ENCODE measurements at places on chromosomes 7 and 10.
A peak's percentile ranks its signal among the peaks of the same experiment; 100 is the strongest.

- no peak for DNase-seq
Measured at GRCh38 chr10:96325719-96326373, 21.6 kb downstream of the DNTT start.

GRCh38 chr10:112955582-112956421 lies 5.8 kb downstream of the TCF7L2 start:
- peak; percentile 21 for DNase-seq

DNA sequence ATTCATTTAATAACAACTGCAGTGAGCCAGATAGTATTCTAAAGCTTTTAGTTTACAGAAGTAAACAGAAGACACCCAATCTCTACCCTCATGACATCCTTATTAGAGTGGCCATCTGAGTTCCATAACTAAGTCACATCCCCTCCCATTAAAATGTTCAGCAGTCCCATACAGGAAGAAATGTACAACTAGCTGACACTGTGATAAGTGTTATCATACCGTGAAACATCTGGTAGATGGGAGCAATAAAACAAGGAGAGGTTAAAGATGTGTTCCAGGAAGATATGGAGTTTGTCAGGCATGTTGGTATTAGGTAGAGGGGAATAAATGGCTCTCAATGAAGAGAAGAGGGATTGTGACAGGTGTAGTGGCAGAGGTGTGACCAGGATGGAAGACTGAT lies 60.5 kb upstream of the CAV2 start:
- no peak for DNase-seq

DNA sequence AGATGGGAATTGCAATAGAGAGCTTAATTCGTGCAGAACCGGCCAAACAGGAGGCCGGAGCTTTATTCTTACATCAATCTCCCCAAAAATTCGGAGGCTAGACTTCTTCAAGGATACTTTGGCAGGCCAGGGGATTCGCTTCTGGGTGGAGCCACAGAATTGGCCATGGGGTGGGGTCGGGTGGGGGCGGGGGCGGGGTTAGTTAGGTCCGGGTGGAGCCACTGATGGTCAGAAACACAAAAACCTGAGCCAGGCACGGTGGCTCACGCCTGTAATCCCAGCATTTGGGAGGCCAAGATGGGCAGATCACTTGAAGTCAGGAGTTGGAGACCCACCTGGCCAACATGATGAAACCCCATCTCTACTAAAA lies 87.5 kb downstream of the SEPTIN14 start:
- no peak for DNase-seq

DNA sequence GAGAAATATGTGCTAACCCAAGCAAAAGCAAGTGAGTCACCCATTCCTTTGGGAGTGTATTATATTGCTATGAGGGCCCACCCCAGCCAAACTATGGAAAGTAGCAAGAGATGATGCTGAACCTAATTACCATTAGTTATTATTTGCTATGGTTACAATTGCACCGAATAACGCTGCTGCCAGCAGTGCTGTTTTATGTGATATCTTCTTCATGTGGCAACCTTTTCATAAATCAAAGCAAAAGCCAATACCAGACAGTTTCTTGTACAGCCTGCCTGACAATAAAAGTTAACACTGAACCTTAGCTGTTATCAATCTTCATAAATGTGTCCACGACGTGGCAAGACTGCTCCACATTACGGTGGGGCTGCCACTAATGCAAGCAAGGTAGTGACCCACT lies 241.7 kb upstream of the PLXNA4 start:
- peak; percentile 30 for DNase-seq

GRCh38 chr7:154910125-154910524 lies 92.8 kb downstream of the PAXIP1 start:
- DNase-seq: no peak

DNA sequence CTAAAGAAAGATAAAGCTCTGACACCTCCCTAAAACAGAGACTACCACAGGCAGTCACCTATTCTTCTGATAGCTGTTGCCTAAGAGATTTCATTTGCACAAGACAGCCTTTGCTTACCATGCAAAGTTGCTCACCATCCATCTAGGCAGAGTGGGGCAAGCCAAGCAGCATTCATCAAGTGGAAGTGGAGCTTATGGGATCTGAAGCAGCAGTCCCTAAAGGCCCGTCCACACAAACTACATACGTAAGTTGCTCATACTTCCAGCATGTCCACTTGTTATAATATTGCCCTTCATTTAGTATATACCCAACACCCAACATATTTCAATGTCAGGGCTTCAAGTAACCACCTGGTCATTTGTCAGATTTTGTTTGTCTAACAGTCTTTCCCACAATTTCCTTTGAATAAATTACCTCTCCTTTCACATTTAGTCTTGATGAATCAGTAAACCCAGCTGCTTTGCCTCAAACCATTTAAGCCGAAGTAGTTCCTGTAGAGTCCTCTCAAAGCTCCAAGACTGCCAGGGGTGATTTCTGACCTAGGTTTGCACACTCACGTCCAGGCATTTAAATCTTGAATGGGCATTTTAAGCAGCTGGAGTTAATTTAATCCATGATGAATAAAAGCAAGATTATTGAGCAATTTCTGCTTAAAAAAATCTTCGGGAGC lies 67.9 kb downstream of the ATAD1 start:
- peak; percentile 60 for DNase-seq

- no peak for DNase-seq
Measured at GRCh38 chr10:17622061-17622460, 4.9 kb upstream of the HACD1 start.

GRCh38 chr10:17665747-17666146 lies 21.8 kb downstream of the STAM start:
- peak; percentile 57 for DNase-seq

DNA sequence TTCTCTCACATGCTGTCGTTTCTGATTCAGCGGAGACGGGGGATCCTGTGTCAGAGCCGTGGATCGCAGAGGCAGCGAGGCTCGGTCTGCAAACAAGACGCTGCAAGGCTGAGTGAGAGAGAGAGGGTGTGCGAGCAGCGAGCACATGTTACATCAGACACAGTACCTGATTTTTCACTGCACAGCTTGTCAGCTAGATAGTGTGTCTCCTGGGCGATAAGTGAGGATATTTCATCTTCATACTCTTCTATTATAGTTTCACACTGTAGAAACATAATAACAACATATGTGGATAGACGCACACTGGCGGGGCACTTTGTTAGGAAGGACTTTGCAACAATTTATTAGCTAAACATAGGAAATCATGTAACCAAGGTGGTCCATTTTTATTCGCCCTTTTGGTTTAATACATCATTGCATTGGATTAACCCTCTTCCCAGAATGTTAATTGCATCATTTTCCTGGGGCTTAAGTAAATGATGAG lies 39.5 kb downstream of the CNPY1 start:
- no peak for DNase-seq

DNA sequence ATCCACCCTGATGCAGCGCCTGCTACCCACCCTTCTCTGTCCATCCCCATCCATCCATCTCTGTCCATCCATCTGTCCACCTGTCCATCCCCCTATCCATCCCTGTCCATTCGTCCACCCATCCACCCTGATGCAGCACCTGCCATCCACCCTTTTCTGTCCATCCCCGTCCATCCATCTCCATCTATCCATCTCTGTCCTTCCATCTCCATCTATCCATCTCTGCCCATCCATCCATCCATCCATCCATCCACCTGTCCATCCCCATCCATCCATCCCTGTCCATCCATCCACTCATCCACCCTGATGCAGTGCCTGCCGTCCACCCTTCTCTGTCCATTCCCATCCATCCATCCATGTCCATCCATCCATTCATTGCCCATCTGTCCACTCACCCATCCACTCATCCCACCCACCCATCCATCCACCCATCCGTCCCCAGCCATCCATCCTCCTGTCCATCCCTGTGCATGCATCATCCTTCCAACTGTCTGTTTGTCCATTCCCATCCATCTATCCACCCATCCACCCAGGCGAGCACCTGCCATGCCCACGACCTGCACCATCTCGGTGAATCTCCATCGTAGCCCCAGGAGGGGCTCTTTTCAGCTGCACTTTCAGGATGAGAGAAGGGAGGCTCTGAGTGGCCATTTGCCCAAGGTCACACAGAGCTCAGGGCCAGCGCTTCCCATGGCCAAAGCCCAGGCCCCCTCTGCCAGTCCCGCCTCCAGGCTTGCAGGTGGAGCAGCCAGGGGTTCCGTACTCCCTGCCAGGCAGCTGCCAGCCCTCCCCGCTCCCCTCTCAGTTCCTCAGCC lies 137.4 kb downstream of the LHPP start:
- no peak for DNase-seq

- peak; percentile 82 for DNase-seq
Measured at GRCh38 chr7:5354460-5355232, 69.0 kb downstream of the TNRC18 start.

DNA sequence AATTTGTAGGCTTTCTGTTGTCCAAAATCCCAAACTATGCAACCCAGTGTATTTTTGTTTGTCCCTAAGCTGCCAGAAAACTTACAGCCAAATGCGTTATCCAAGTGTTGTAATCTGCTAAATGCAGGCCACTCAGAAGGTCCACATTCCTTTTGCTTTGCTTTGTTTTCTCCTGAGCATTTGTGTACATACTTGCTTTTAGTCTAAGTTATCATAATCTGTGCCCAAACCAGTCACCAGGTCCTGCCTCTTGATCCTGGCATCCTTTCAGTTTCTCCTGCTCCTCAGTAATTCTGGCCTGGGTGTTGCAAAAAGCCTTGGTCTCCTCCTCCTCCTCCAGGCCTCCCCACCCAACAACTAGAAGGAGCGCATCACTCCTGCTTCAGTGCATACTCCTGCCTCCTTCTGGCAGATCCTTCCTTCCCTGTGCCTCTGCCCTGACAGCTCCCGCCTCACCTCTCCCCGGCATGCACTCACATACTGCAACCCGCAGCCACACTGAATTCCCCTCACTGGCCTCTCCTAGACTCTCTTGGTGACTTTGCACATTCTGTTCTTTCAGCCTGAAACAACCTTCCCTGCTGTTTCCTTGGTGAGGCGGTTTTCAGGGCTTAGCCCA lies 2.3 kb downstream of the DENND2A start:
- DNase-seq: peak; percentile 63

DNA sequence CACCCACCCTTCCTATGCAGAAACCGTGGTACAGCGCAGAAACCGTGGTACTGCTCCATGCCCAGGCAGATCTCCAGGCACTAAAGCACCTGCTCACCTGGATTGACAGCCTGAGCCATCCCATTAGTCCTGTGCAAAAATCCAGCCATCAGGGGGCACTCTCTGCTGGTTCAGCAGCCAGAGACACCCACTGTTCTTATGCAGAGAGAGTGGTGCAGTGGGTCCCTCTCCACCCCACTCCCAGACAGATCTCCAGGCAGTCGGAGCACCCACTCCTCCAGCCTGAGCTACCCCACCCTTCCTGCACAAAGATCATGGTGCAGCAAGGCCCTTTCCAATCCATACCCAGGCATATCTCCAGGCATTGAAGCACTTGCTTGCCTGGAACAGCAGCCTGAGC lies 219.8 kb downstream of the CTNNA3 start:
- DNase-seq: no peak

Measured in AG20443 (cell line).